ENCODE measurements at places on chromosomes 7 and 10.

GRCh38 chr10:63267414-63268148 lies 134.5 kb downstream of the NRBF2 start:
- H3K27me3 ChIP-seq: no peaks in the 10 kb centered on the region
- H3K36me3 ChIP-seq: no peaks in the 10 kb centered on the region
- no peaks in the 10 kb centered on the region for H3K4me1 ChIP-seq
- H3K4me3 ChIP-seq: peak overlapping the region; percentile 96
- no peak for DNase-seq

- H3K4me1 ChIP-seq: peaks cover 5% of the 10 kb centered on the region
- H3K4me3 ChIP-seq: no peak overlapping the region
- peak; percentile 57 for DNase-seq
- no peaks in the 10 kb centered on the region for H3K36me3 ChIP-seq
These were observed 253.2 kb upstream of the INHBA start for GRCh38 chr7:41955893-41956675.

GRCh38 chr10:5971315-5971832 lies 6.0 kb downstream of the IL15RA start:
- H3K27me3 ChIP-seq: peaks cover 12% of the 10 kb centered on the region
- no peaks in the 10 kb centered on the region for H3K36me3 ChIP-seq
- no peak for DNase-seq
- H3K4me3 ChIP-seq: no peak overlapping the region
- no peaks in the 10 kb centered on the region for H3K4me1 ChIP-seq
- H3K27ac ChIP-seq: no peak overlapping the region

DNA sequence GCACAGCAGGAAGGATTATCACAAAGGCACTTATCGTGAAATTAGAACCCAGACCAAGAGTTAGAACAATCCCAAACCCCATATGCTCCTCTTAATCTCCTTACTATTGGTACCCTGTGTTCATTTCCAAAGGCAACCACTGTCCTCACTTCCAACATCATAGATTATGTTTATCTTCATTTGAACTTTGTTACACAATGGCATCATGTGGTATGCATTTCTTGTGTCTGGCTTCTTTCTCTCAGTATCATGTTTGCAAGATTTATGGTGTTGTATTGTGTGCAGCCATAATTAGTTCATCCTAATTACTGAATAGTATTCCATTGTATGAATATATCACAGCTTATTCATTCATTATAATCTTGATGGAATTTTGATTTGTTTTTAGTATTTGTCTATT lies 124.6 kb upstream of the SEC61G start:
- no peaks in the 10 kb centered on the region for H3K4me1 ChIP-seq
- H3K4me3 ChIP-seq: no peak overlapping the region
- no peak for DNase-seq
- no peaks in the 10 kb centered on the region for H3K36me3 ChIP-seq
- 0 out of 2 replicates have a peak, but pooled peaks cover 2% of the 10 kb centered on the region for H3K27me3 ChIP-seq
- H3K27ac ChIP-seq: no peak overlapping the region

DNA sequence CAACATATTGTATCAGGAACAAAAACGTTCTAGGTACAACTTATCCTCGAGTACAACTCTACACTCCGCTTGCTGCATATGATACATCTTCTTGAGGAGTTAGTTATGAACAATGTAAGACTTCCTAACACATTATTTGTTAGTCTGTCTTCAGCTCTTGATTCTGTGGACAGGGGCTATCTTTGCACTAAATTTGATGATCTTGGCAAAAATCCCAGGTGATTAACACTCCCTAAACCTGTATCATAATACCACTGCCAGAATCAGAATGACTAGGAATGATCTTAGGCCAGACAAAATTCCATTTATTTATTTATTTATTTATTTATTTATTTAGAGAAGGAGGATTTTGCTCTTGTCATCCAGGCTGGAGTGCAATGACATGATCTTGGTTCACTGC lies 108.7 kb upstream of the AUTS2 start:
- H3K36me3 ChIP-seq: no peaks in the 10 kb centered on the region
- H3K27me3 ChIP-seq: no peaks in the 10 kb centered on the region
- no peak overlapping the region for H3K4me3 ChIP-seq

DNA sequence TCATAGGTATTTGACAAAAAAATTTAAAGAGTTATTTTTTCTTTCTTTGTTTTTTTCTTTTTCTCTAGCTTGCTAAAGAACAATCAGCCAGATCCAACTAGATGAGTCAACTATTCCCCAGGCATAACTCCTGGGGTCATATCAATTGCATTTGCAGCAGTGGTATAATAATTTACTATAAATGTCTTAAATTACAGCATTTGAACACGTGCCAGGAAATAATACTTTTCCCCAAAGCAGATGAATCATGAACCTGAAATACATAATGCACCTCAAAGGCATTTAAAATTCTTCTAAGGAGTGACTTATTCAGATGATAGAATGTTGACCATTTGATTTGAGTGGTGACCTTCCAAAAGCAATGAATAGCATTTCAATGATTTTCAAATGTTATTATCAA lies 190.1 kb downstream of the LRRTM3 start:
- H3K4me3 ChIP-seq: no peak overlapping the region
- H3K36me3 ChIP-seq: no peaks in the 10 kb centered on the region
- no peaks in the 10 kb centered on the region for H3K27me3 ChIP-seq
- no peaks in the 10 kb centered on the region for H3K4me1 ChIP-seq
- no peak for DNase-seq

Measured in H1 (cell line).